ENCODE measurements at places on chromosomes 5 and 9.
A peak's percentile ranks its signal among the peaks of the same experiment; 100 is the strongest.

- no peak for DNase-seq
Observed at GRCh38 chr5:6143523-6143922, 234.8 kb downstream of the MED10 start.

DNA sequence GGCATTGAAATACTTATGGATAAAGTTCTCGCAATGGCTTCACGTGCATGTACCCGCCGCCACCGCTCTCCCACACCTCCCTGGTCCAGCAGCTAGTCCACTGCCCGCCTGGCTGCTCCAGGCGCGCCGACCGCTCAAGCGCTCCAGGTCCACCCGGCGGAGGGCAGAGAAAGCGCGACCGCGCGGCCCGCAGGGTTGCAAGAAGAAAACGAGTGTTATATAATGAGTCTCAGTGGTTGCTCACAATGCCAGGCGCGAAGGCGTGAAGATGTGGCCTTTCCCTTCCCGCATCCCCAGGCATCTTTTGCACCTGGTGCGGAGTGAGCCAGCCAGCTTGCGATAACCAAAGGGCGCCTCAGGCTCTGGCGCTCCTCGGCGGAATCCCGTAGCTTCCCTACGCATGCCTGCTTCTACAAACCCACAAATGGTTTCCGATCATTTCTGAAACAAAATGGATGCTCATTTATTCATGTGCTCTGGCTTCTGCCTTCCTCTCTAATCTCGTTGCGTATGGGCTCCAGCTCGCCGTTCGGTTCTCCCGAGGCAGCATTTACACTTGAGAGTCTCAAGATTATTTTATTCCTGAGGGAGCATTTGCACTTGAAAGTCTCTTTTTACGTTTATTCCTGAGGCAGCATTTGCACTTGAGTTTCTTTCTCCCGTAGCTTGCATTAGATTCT is 25.7 kb downstream of the CDKN2A start:
- no peak for DNase-seq

GRCh38 chr5:177296581-177296980 is 6.9 kb downstream of the RAB24 start:
- DNase-seq, result no peak

DNA sequence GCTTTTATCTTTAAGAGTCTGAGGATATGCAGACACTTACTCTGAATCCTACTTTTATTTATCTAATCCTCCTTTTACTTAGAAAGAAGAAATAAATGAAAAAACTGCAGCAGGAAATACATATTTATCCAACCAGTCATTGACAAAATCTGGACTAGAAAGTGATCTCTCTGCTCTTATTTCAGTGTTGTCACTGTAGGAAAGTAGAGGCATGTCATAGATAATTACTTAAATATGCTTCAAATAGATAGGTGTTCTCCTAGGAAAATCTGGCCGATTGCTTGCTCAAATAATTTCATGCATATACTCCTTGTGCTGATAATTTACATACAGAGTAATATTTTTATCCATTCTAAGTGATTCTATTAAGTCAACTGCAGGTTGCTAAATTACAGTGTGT is 2001.9 kb upstream of the C9orf72 start:
- no peak for DNase-seq

- DNase-seq, result no peak
Observed at GRCh38 chr5:62199792-62200716, 106.0 kb upstream of the KIF2A start.

GRCh38 chr5:54624805-54625568 is 107.4 kb downstream of the SNX18 start:
- no peak for DNase-seq

- DNase-seq, result peak; percentile 68
Observed at GRCh38 chr9:131677444-131678180, 62.3 kb downstream of the RAPGEF1 start.

DNA sequence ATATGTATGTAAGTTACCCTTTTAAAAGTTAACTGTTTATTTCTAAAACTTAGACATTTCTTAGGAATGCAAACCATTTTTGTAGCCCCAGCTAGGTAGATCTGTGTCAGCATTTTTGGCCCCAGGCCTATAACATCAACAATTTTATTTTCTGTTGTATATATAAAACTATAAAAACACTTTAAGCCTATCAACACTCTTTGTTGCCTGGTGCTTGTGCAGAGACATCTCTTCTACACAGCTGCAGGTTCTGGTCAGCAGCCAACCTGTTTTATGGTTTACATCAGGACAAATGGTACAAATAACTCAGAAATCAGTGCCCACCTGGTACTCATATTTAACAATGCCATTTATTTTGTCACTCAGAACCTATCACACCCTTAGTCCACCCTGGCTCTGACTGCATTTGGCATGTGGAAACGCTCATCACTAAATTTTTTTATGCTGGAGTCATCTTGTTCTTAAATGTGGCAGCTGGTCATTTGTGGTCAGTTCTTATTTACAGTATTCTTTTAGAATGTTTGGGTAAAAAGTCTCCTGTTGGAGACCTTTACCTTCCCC is 173.4 kb downstream of the DNAH5 start:
- DNase-seq, result peak; percentile 66

DNA sequence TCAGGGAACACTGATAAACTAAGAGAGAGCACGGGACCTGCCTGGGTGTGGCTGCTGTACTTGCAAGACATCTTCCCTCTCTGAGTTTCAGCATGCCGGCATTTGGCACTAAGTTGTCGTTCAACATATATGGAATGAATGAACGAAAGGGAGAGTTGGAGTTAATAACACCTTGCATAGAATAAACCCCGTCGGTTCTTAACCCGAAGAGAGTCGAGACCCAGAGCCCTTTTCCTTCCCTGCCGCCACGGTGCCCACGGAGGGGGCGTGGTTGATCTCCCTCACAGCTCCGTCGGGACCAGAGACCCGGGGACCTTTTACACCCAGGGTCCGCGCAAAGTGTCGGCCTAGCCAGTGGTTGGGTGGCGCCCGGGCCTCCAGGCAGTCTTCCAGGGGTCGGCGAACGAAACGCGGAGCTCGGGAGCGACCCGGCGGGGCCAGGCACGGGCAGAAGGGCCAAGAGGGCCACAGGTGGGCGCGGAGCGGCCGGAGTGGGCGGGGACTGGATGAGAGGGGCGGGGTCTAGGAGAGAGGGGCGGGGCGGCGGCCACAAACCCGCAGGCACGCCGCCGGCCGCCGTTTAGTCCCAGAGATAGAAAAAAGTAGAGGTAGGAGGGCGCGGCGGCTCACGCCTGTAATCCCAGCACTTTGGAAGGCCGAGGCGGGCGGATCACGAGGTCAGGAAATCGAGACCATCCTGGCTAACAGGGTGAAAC is 735 bp upstream of the RPL26L1 start:
- no peak for DNase-seq

- DNase-seq, result no peak
Observed at GRCh38 chr5:167595196-167595595, 696.2 kb upstream of the WWC1 start.

GRCh38 chr9:75365196-75365595 is 276.9 kb downstream of the OSTF1 start:
- DNase-seq, result peak; percentile 22

DNA sequence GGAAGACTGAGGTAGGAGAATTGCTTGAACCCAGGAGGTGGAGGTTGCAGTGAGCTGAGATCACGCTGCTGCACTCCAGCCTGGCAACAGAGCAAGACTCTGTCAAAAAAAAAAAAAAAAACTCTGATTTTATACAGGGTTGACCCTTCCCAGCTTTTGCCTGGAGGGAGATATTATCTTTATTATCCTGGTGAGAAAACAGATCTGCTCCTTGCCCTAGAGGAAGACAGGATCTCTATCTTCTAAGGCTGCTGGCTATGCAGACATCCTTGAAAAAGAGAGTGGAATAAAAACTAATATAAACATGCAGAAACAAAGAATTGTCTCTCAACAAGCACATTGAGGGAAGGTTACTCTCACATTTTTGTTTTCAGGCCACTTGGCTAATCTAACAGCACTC is 1503.4 kb upstream of the WWC1 start:
- no peak for DNase-seq

DNA sequence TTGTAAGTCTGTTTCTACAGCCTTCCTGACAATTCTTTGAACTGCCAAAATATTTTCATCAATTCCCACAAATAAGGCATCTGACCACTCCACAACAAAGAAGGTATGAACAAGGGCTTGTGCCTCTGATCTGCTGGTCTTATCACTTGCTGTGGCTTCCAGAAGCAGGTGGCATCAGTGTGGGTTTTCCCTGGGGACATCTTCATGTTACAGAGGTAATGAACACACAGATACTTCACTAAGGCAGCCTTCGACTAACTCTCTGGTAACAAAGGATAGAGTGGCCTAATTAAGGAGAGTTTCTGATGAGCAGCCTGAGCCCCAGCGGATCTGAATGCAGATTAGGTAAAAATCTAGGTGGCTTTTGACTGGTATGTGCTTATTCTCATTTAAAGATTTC is 15.2 kb upstream of the ERAP2 start:
- no peak for DNase-seq

DNA sequence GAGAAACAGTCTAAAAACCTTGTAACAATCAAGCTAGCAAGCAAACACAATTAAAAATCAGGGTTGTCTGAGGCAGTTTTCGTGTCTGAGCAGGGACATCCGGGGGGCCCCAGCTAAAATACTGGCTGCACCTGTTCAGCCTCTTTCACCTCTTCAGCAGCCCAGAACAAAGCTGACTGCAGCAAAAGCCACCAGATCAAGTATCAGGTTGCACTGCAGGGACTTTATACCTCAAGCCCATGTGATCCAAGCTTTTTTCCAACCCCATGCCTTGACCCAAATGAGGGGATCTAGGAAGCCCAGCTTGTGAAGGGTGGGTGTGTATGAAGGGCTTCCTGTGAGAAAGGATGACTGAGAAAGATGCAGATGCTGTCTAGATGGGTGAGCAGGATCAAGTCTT is 133.4 kb downstream of the SEMA6A start:
- DNase-seq, result no peak

DNA sequence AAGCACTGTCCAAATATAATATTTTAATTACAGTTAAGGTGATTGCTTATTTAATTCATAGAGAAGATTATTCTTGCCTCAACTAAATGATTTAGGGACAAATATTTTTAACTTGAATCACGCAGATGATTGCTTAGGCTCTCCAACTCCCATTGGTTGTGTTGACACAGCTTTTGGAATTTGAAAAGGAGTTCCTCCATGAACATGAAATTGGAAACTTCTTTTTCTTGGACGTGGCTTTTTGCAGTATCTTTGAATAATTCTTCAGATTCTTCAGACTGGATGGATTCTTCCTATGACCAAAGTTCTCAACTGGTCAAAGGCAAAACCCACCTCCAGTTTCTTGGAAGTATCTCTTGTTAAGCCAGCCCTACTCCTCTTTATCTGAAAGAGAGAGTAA is 456.4 kb upstream of the KLF4 start:
- no peak for DNase-seq

DNA sequence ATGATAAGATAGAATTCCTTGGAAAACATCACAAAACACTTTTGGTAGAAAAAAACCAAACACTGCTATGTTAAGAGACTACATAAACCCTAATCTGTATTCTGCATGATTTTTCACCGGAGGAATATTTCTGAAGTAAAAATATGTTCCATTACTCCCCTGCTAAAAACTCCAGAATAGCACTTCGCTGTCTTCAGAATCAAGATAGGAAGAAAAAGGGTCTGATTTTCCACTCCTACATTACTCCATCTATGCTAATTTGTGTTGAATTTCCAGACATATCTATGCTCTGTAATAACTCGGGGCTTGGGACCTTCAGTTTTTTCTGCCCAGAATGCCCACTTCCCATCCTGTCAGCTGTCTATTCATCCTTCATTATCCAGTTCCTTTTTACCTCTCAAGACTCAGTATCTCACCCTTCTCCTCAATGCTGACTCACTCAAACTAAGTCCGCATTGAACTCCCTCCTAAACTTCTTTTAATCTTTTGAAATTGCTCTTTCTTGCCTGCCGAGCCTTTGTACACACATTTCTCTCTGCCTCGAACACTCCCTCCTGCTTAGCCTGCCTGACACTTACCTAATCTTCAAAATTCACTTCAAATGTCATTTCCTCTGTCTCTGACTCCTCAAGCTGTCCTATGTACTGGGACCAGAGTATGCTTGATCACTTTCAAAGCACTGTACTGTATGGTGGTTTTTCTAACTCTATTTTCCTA is 171.0 kb downstream of the ARRDC3 start:
- DNase-seq, result peak; percentile 25

DNA sequence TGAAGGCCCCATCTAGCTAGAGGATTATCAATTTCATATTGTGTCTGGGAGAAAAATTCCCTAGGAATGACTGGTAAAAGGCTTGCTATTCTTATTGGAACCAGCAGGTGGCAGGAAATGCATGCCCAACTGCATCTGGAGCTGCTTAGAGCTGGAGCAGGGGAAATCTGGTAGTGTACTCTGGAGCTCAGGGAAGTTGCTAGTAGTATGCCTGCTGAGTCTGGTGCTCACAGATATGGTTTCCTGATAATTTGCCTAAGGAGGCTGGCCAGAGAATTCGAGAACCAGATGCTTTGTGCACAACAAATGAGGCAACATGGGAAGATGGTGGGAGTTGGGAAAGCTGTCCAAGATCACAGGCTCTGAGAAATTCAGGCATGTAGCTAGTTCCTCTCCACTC is 53.7 kb downstream of the G3BP1 start:
- peak; percentile 34 for DNase-seq

DNA sequence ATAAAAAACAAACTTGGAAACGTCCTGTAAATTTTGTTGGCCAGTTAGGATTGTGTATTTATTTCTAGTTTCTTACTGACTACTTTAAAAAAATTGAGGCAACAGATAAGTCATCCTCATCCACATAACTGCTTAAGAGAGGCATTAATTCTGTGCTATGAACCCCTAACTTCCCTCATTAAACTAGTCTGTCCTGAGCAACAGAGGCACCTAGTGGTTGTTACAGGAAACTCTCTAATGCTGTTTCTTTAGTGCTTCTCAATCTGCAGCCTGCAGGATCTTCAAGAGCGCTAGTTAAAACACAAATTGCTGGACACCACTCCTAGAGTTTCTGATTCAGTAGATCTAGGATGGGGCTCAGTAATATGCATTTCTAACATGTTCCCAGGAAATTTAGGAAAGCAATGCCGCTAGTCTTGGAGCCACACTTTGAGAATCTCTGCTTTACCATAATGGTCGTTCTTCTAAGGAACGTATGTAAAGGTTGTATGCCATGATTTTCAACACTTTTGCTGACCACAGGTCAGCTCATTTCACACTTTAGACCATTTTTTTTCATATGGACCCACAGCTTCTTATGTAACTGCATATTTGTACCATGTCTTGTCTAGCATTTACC is 410.1 kb upstream of the SMARCA2 start:
- DNase-seq, result no peak

Data from astrocyte (in vitro differentiated cells and primary cell).